IMR-90 (cell line): ENCODE measurements at places on chromosomes 13 and 19.

DNA sequence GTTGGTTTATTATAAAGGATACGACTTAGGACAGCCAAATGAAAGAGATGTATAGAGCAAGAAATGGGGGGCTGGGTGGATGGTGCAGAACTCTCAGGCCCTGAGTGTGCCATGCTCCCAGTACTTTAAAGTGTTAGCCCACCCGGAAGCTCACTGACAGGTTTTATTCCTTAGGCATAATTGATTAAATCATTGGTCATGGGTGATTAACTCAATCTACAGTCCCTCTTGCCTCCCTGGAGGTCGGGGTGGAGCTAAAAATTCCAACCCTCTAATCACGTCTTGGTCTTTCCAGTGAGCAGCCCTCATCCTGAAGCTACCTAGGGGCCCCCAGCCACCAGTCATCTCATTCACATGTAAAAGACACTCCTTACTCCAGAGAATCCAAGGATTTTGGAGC lies 9.9 kb upstream of the LEUTX start:
- DNase-seq, result no peak

- peak; percentile 71 for DNase-seq
Observed at GRCh38 chr13:39773833-39774232, 118.4 kb downstream of the COG6 start.

DNA sequence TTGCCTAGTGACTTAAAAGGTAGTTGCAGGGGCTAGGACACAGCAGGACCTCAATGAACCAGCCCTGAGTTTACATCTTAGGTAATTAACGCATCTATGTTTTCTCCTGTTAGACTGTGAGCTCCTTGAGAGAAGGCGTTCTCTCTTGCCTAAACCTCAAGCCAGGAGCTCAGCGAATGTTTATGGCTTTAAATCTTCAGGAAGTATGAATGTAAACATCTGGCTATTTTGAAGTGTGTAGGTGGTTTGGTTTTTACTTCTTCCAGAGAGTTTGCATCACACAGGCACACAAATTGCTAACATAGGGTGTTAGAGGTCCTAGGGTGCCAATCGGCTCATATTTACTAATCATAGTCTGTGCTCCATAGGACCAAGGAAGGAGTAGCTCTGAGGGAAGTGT lies 387.7 kb upstream of the ZNF507 start:
- no peak for DNase-seq

- no peak for DNase-seq
Observed at GRCh38 chr19:35529241-35530218, 1.4 kb upstream of the SBSN start.

DNA sequence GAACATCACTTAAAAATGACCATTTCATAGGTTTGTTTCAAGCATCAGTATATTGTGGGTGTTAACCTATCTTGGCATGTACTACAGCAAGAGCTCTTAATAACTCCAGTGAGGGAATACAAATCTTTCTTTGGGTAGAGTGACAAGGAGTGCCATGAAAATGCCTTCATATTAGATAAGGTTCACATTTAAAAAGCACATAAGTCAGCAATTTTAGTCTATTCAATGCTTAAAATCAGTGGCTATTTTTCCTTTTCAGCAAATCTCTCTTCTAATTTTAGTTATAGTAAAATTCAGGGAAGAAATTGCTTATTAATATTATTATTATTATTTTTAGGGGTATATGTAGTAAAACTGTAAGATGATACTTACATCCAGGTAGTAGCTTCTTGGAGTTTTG lies 291.1 kb downstream of the GPC6 start:
- DNase-seq, result no peak

DNA sequence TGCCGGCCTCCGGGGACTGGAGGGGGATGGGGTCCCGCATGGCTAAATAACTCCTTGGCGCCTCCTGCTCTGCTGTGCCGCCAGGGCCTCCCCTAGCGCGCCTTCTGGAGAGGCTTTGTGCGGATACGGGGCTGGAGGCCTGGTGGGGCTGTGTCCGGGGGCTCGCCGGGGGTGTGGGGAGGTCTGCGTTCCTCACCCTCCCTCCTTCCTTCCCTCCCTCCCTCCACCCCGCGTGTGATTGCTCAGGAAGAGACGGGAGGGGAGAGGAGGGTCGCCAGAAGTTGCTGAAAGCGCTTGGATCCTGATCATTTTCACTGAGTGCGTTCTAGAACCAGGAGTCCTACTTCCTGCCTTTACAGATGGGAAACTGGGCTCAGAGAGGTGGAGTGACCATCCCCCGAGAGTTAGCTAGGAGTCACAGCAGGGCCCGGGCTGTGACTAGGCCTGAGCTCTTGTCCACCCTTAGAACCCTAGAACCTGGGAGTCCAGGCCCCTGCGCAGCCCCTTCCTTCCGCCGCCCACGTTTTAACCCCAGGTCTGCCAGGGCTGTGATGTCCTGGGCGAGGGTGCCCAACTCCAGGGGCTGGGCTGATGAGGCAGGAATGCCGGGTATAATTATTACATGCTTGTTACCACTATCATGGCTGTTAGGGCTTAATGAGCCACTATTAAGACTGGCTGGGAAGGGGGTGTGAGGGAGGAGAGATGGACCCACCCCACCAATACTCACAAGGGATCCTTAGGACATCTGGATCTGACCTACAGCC lies 782 bp upstream of the JUND start:
- no peak for DNase-seq

GRCh38 chr13:110518571-110518970 lies 43.0 kb downstream of the RAB20 start:
- no peak for DNase-seq

GRCh38 chr19:6238643-6239281 lies 41.0 kb downstream of the MLLT1 start:
- peak; percentile 34 for DNase-seq

GRCh38 chr13:26011996-26012821 lies 39.6 kb downstream of the SHISA2 start:
- DNase-seq, result no peak

GRCh38 chr19:7595466-7596133 lies at the start of gene CAMSAP3:
Gene CAMSAP3 (plus strand): TSS chr19:7595863. CDS start chr19:7596003, 140 bp downstream.
- no peak for DNase-seq

GRCh38 chr19:46297700-46298478 lies 1.0 kb downstream of the HIF3A start:
- DNase-seq, result no peak

DNA sequence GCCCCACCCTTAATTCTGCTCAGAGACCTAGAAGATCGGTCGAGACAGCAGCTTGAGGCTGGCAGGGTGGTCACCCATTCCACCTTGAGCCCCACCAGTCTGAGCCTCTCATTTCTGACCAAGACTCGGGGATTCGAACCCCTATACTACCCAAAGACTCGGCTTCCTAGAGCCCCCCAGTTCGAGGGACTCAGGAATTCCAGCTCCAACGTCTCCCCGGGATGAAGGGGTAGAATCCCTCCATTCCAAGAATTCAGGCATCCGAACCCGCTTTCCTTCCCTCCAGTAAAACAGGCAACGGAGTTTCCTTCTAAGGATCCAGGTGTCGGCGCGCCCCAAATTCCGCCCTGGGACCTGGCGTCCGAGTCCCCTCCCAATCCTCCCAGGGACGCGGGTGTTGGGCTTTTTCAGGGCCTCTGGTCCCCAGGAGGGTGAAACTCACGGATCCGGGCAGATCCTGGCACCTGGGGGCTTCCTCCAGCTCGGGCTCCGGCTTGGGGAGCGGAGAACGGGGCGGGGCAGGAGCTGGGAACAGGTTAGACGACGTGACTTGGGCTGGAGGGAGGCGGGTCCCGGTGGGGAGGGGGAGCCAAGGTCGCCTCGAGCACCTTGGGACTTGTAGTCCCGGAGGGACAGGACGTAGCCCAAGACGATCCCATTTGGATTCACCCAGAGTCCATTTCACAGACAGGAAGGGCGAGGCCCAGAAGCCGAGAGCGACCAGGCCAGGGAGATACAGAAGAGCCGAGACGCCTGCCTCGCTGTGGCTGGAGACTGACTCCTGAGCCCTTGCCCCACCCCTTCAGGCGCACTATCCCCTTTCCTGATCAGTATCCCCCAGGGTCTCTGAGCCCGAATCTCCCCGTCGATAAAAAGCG lies at the start of gene PPP1R13L:
PPP1R13L (minus strand) TSS at position 513 of the 878 bp plus-strand sequence. CDS start 6,751 bp downstream, outside the sequence.
- DNase-seq, result peak; percentile 56

GRCh38 chr13:103953859-103954258 lies 887.6 kb upstream of the SLC10A2 start:
- DNase-seq, result no peak

- peak; percentile 54 for DNase-seq
Observed at GRCh38 chr13:87052731-87053130, 618.4 kb upstream of the SLITRK5 start.

DNA sequence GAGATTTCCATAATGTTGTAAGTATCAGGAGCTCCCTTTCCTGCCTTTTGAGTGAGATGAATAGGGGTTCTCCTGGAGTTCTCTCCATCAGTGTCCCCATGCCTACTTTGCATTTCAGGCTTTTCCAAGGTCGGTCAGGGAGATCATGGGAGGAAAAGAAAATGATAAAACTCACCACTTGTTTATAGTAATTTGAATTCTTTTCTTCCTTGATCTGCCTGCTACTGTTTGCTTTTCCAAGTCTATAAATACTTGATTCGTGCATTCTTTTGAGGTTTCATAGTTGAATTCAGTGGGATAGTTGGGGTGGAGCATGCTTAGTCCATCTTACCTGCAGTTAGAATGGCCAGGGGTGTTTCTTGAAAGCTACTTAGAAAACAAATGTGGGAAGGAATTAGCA lies 51.5 kb downstream of the PCCA start:
- peak; percentile 23 for DNase-seq

DNA sequence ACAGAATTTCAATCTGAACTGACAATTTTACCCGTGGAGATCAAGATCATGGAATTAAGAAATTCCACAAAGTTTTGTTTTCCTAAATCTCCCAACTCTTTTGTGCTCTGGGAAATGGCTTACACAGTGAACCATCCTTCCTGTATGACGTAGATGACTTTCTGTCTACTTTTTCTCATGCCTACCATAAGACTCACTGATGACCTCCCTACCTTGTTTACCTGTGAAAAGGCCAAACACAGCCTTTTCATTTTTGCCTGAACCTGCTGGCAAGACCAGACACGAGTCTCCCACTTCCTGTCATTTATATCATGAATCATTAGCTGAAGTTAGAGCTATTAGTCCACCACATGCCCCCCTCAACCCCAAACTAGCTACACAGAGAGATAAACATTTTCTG lies 4.6 kb upstream of the KBTBD6 start:
- peak; percentile 23 for DNase-seq

GRCh38 chr13:23558675-23559536 lies 11.3 kb upstream of the TNFRSF19 start:
- DNase-seq, result peak; percentile 92

DNA sequence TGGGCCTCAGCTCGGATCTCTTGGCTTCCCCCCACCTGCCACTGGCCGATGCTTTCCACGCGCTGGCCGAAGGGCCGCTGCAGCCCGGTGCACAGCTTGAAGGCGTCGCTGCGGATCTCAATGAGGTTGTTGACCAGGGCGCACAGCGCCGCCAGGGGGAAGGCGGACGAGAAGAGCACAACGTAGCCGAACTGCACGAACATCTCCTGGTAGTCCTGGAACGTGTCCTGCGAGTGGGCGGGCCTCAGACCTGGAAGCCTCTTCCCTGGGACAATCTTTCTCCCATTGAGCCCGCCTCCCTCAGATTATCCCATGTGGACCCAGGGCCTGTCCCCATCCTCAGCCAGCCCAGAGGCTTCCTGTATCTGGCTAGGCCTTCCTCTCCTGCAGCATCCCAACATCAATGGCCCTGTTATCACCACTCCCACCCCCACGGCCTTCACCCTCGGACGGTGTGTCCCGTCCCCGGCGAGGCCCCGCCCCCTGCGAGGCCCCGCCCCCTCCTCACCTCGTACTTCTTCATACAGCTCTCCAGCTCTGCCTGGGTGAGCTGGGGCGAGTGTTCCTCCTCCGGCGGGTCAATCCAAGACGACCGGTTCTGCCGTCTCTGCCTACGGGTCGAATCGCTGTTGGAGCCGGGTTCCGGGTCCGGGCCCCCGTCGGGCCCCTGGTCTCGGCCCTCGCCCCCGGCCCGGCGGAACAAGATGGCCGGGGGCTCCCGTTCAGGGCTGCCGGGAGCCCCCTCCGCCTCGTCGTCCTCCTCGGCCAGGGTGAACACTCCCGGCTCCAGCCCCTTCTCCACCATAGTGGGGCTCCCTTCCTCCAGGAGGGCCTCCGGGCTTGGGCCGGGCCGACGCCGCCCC lies 6.8 kb downstream of the ANO8 start:
- no peak for DNase-seq

- DNase-seq, result no peak
Observed at GRCh38 chr13:47087241-47087640, 190.4 kb upstream of the HTR2A start.

DNA sequence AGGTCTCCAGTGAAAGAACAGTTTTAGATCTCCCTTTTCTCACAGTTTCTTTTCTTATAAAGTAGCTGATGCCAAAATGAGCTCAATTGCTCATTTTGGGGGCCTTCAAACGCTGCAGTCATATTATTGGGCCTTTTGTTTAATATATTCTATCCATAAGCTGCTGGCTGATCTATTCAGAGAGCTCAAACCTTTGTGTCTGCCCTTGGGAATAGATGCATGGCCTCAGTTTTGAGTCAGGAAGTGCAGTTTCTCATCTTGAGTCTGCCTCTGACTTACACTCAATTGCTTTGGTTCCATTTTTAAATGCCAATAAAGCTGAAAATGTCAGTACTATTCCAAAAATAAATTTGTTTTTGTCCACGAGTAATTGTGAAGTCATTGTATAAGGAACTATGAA lies 468.9 kb downstream of the KLF12 start:
- no peak for DNase-seq

DNA sequence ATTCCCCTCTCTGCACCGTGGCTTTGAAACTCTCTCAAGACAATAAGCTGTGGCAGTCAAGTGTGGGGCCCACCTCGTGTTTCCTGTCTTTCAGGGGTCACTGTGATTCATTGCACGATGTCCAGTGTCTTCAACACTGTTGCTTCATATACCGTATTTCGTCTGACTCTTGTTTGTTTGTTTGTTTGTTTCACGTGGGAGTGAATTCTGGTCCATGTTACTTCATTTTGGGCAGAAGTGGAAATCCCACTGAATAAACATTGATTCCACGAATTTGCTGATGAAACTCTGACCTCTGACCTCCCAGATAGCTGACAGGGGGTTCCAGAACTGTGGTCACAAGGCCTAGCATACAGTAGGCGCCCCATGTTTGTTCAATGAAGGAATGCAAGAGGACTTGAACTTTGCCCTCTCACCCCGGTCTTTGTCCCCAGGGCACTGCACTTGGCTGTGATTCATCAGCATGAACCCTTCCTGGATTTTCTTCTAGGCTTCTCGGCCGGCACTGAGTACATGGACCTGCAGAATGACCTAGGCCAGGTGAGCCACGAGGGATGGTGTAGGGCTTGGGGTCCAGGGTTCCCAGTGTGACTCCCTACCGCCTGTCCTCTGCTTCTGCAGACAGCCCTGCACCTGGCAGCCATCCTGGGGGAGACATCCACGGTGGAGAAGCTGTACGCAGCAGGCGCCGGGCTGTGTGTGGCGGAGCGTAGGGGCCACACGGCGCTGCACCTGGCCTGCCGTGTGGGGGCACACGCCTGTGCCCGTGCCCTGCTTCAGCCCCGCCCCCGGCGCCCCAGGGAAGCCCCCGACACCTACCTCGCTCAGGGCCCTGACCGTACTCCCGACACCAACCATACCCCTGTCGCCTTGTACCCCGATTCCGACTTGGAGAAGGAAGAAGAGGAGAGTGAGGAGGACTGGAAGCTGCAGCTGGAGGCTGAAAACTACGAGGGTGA lies 5.1 kb downstream of the NFKBIB start:
- no peak for DNase-seq
